ENCODE measurements at places on chromosomes 4 and X. TPM values are rescaled to one million over a fixed set of nuclear protein-coding genes. Genes with fewer than 3 reads are reported as not detected.

ATOH1 gene
- not detected for total RNA-seq

GAGE13 gene
- not detected for total RNA-seq

ADAM29 gene
- not detected for total RNA-seq

ARMCX4 gene
- 3.6 TPM for total RNA-seq

PPARGC1A gene
- not detected for total RNA-seq

PHEX gene
- 3.0 TPM for total RNA-seq

MAP3K15 gene
- 0.15 TPM for total RNA-seq

KCNIP4 gene
- not detected for total RNA-seq

PDZD4 gene
- total RNA-seq = 1.4 TPM

CFP gene
- total RNA-seq = 1.8 TPM

HGFAC gene
- not detected for total RNA-seq

GPR119 gene
- not detected for total RNA-seq

DNA sequence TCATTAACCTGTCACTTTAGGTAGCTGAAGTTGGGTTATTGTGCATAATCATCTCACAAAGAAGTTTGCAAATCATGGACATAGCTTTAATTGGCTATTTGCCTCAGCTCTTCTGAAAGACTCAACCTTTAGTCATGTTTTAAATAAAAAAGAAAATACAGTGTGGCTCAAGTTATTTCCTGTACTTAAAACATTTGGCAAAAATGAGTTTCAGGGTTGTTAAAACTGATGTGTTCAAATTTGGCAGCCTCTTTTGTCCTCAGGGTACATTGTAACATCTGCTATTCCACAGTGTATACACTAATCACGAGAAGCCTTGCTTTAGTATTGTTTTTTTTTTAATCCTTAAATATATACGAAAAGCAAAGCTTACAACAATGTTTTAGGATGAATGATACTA lies 31.5 kb upstream of the HPGD start:
- DNase-seq = no peak

- no peak for DNase-seq
These were observed 178.3 kb downstream of the AFAP1 start for GRCh38 chr4:7761312-7761711.

- DNase-seq = no peak
These were observed 24.6 kb upstream of the ANTXR2 start for GRCh38 chr4:80097400-80098177.

GRCh38 chr4:96753216-96753615 lies 913.3 kb downstream of the PDHA2 start:
- DNase-seq = no peak

GRCh38 chr4:182593402-182593801 lies 323.8 kb downstream of the DCTD start:
- DNase-seq = no peak

- no peak for DNase-seq
These were observed 72.6 kb downstream of the SMARCA5 start for GRCh38 chr4:143586080-143586479.

DNA sequence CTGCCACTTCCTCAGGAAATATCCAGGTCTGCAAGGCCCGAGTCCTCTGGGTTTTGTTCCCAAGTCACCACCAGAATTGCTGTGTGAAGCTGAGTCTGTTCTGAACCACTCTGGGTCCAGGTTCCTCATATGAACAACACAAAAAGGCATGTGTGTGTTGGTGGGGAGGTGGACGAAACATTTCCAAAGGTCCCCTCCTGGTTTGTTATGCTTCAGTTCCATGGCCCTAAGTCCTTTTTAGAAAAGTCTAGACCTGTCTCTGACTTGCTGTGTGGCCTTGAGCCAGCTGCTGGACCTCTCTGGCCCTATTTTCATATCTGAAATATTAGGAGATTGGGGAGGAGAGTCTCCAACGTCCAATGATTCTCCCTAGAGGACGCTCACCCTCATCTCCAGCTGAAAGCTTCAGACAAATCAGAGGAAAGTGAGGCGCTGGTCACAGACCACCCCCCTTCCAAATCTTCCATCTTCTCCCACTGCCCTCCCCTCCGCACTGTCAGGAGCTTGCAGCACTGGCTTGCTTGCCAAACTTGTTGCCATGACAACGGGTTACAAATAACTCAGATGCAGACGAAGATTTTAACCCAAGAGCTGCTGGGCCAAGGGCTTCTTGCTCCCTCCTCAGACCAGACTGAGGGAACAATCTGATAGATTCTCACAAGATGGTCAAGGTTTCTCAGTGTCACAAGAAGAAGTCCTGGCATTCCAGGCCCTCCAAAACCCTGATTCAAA lies 64.5 kb downstream of the SMC1A start:
- no peak for DNase-seq

- no peak for DNase-seq
These were observed 121.9 kb downstream of the KIT start for GRCh38 chr4:54779476-54780148.

GRCh38 chr4:122686691-122687090 lies 45.8 kb upstream of the BBS12 start:
- no peak for DNase-seq

DNA sequence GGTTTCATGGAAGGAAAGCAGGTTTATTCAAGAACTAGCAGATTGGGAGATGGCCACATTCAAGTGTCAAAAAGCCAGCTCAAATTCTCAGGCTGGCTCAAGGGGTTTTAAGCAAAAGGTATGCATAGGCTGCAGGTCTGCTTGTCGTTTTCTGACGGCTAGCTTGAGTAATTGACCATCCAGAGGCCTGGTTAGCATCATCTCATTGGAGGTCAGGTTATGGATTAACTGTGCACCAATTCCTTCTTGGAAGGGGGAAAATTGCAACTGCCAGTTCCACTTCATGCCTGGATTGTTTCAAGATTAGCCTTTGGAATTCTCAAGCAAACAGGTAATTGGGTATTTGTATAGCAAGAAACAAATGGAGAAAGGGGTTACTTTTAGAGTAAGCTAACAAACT lies 62.1 kb downstream of the FUNDC1 start:
- DNase-seq = no peak

DNA sequence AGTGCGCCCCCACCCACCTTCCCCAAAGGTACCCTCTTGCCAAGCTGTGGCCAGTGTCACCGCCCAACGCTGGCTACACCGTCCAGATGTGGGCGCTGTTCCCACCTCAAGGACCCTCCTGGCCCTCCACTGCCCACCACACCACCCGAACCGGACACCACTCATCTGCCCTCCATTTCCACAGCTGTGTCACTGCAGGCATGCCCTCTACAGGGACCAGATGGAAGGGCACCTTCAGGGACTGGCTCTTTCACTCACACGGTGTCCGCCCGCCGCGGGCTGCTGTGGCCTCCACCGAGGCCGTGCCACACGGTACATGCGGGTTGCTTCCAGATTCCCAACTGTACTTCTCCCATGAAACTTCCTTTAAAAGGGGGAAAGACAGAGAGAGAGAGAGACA lies 87.7 kb downstream of the FAM53A start:
- no peak for DNase-seq

GRCh38 chr4:66489783-66490452 lies 819.6 kb upstream of the EPHA5 start:
- no peak for DNase-seq

- no peak for DNase-seq
These were observed 52.8 kb downstream of the PPEF2 start for GRCh38 chr4:75849461-75849860.

- DNase-seq = no peak
These were observed 46.9 kb downstream of the CHST7 start for GRCh38 chrX:46620505-46620904.

GRCh38 chr4:131002132-131002531 lies 1906.2 kb downstream of the C4orf33 start:
- DNase-seq = no peak

DNA sequence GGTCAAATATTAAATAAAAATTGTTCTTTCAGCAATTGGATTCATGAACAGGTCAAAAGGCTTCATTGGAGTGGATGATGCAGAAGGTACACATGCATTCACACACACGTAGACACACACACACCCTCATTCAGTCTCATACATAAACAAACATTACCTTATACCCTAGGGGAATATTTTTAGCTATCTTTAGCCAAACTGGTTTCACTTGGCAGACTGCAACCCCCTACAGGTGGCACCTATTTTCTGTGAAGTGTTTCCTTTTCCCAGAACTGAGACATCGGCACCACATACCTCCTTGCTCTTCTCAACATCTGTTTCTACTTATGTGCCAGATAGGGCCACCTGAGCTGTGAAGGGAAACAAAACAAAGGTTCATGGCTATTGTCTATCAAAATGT lies 18.5 kb upstream of the KDR start:
- DNase-seq = no peak

GRCh38 chr4:70902577-70903290 lies 565 bp downstream of the MOB1B start:
- DNase-seq = no peak

- DNase-seq = no peak
These were observed 159.0 kb downstream of the CHIC2 start for GRCh38 chr4:53905276-53905940.

GRCh38 chr4:78167510-78167909 lies 110.4 kb downstream of the FRAS1 start:
- DNase-seq = no peak

GRCh38 chr4:73864365-73864764 lies 4.8 kb upstream of the CXCL1 start:
- DNase-seq = no peak

DNA sequence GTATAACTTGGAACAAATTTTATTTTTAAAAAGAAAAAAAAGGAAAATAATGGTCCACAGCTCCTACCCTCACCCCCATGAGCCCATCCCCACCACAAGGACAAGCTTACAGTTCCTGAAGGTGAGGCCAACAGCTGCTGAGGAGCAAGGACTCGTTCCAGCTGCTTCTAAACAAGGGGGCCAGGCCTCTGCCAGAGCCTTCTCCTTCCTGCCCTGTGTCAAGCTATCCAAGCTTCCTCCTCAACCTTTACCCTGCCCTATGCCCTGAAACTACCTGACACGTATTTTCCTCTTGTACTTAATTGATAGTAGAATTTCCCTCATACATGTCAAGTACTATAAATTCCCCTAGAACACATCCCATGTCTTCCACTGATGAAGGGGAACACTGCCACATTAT lies 8.8 kb downstream of the SH3D19 start:
- no peak for DNase-seq

DNA sequence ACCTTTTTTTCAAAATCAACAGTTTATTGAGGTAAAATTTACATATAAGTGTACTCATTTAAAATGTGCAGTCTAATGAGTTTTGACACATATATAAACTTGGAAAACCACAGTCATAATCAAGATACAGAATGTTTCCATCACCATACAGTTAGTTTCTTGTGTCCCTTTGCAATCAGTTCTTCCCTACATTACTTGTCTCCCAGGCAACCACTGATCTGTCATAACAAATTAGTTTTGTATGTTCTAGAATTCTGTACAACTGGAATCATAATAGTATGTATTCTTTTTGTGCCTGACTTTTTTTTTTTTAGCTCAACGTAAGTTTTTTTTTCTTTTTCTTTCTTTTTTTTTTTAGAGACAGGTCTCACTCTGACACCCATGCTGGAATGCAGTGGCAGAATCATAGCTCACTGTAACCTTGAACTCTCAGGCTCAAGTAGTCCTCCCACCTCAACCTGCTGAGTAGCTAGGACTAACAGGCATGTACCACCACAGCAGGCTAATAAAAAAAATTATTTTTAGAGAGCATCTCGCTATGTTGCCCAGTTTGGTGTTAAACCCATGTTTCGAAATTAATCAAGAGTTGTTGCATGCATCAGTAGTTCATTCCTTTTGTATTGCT lies 26.9 kb downstream of the ARFIP1 start:
- DNase-seq = no peak
